ENCODE measurements at places on chromosomes 5 and 9.

DNA sequence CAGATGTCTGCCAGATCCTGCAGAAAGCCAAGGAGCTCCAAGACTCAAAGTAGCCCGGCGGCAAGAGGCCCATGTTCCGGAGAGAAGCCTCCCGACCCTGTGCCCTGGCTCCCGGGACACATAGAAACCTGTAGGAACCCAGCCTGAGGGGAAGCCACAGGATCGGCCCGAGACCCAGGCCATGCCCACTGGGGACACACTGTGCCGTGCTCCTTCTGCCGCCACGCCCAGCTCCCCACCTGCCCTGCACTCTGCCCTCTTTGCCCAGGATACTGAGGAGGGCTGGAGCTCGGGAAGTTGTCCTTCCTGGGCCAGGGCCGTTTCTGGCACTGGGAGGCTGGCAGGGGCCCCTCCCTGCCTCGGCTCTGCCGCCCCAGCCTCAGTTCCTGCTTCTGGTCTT is 10.5 kb upstream of the ENDOG start:
- DNase-seq, result no peak

GRCh38 chr5:133807348-133807747 is 161.1 kb downstream of the C5orf15 start:
- DNase-seq, result no peak

GRCh38 chr9:131116281-131117120 is 8.9 kb upstream of the NUP214 start:
- DNase-seq, result no peak

GRCh38 chr9:18294229-18294628 is 179.7 kb upstream of the ADAMTSL1 start:
- DNase-seq, result no peak

GRCh38 chr5:168341178-168341577 is 49.7 kb downstream of the WWC1 start:
- DNase-seq, result no peak

DNA sequence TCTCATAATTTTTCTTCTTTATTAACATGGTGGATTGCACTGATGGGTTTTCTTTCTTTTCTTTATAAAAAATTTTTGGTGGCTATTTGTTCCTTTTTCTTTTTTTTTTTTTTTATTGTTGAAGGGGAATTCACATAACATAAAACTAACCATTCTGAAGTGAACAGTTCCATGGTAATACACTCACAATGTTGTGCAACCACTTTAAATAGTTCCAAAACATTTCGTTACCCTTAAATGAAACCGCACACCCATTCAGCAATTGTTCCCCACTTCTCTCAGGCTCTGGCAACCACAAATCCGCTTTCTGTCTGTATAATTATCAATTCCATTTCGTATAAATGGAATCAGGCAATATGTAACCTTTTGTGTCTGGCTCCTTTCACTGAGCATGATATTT is 11.7 kb upstream of the SETX start:
- no peak for DNase-seq
